ENCODE measurements at places on chromosomes 2 and 18. TPM values are rescaled to one million over a fixed set of nuclear protein-coding genes. Genes with fewer than 3 reads are reported as not detected.

DNA sequence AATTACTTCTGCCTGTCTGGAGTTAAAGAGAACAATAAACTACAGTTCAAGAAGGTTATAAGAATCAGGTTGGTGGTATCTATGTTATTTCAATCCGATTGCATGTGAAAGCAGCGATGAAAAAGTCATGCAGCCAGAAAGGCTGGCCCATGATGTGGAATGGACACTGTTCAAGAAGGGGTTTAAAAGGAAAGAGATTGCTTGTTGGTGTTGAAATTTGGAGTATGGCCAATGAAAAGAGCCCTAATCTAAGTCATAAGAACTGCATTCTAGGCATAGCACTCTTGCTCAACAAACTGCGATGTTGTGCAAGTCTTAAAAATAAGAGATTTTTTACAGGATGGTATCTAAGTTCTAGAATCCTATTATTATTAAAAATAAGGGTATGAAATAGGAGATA is 61.3 kb downstream of the EFEMP1 start:
- H3K27ac ChIP-seq: no peak overlapping the region
- H3K4me3 ChIP-seq: no peak overlapping the region
- H3K4me1 ChIP-seq: no peaks in the 10 kb centered on the region
- peaks cover 9% of the 10 kb centered on the region for H3K27me3 ChIP-seq
- no peak for DNase-seq
- H3K36me3 ChIP-seq: no peaks in the 10 kb centered on the region

- no peak overlapping the region for H3K4me3 ChIP-seq
- H3K27me3 ChIP-seq: peaks cover 9% of the 10 kb centered on the region
- DNase-seq: no peak
- H3K4me1 ChIP-seq: no peaks in the 10 kb centered on the region
- H3K27ac ChIP-seq: no peak overlapping the region
- H3K36me3 ChIP-seq: no peaks in the 10 kb centered on the region
Measured at GRCh38 chr2:112168422-112169124, 30.4 kb downstream of the FBLN7 start.

- H3K27me3 ChIP-seq: peaks cover 4% of the 10 kb centered on the region
- no peaks in the 10 kb centered on the region for H3K36me3 ChIP-seq
- DNase-seq: no peak
Measured at GRCh38 chr18:5431836-5432575, 111.8 kb downstream of the EPB41L3 start.

GRCh38 chr2:26957534-26957933 is 12.9 kb upstream of the MAPRE3 start:
- peaks cover 22% of the 10 kb centered on the region for H3K27me3 ChIP-seq
- DNase-seq: no peak
- H3K27ac ChIP-seq: no peak overlapping the region
- H3K4me3 ChIP-seq: no peak overlapping the region
- peaks cover 3% of the 10 kb centered on the region for H3K4me1 ChIP-seq

- no peaks in the 10 kb centered on the region for H3K36me3 ChIP-seq
- DNase-seq: no peak
- peaks cover 2% of the 10 kb centered on the region for H3K4me1 ChIP-seq
- H3K27ac ChIP-seq: no peak overlapping the region
Measured at GRCh38 chr2:154392256-154392655, 306.2 kb upstream of the KCNJ3 start.

DNA sequence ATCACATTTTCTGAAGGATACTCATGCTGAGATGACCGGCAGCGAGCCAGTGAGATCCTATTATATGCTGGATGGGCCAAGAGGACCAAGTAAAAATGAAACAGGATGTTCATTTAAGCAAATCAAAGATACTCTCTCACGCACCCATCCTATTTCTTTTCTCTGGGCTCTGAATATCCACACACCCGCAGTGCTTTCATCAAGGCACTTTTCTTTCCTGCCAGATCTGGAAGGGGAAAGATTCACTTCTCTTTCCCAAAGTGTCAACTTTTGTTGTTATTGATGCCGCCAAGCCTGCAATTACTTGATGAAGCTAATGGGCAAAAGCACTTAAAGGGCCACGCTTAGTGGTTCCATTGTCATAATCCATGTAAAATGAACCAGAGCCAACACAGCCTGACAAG is 191.9 kb upstream of the CHAC2 start:
- no peak for DNase-seq
- H3K36me3 ChIP-seq: no peaks in the 10 kb centered on the region
- H3K4me1 ChIP-seq: no peaks in the 10 kb centered on the region
- no peak overlapping the region for H3K4me3 ChIP-seq

DNA sequence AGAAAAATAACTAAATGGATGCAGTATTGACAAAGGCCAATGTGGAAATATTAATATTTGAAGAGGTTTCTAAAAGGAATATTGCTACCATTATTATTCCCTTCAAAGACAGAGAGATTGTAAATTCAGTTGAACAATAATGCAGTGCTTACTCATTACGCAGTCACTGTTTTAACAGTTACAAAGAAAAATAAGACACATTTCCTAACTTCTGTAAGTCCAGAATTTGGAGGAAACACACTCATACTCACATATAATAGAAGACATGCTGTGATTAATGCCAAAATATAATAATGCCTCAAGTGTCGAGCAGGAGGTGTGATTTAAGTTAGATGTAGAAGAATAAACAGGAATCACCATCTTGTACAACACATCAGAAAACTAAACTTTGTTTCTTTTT is 389.2 kb downstream of the FBXO15 start:
- no peaks in the 10 kb centered on the region for H3K4me1 ChIP-seq
- no peak overlapping the region for H3K27ac ChIP-seq

- H3K27me3 ChIP-seq: no peaks in the 10 kb centered on the region
- no peaks in the 10 kb centered on the region for H3K36me3 ChIP-seq
- no peak overlapping the region for H3K4me3 ChIP-seq
- no peaks in the 10 kb centered on the region for H3K4me1 ChIP-seq
Measured at GRCh38 chr2:225233234-225233633, 166.3 kb upstream of the NYAP2 start.

DNA sequence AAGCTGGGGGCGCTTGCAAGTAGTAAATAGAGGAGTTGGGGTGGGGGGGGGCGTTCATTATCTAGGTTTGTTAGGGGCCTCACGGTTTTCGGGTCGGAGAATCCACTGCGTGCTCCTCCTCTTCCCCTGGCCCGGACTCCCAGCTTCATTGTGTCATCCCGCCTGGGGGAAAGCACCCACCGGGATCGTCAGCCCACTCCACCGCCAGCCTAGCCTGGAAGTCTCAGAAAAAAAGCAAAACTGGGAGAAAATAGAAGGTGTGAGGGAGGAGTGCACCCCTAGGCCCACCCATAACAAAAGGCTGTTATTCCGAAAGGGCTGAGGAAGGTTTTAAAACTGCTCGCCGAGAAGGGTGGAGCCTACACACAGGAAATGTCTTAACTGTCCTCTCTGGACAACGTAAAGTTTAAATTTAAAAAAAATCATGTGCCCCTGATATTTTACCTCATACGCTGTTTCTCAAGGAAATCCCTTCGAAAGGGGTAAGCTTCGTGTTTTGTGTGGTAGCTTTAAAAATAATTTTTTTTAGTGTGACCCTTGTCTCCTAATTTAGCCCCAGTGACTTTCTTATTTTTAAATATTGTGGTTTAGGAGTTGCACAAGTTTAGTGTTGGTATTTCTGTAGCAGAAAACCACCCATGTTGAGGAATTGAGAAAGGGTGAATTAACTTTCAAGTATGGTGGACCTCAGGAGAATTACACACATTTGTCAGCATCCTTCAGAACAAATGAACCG is 104.2 kb downstream of the SPTBN1 start:
- no peaks in the 10 kb centered on the region for H3K27me3 ChIP-seq
- peak overlapping the region; percentile 97 for H3K27ac ChIP-seq
- DNase-seq: peak; percentile 54
- H3K4me1 ChIP-seq: peaks cover 60% of the 10 kb centered on the region

DNA sequence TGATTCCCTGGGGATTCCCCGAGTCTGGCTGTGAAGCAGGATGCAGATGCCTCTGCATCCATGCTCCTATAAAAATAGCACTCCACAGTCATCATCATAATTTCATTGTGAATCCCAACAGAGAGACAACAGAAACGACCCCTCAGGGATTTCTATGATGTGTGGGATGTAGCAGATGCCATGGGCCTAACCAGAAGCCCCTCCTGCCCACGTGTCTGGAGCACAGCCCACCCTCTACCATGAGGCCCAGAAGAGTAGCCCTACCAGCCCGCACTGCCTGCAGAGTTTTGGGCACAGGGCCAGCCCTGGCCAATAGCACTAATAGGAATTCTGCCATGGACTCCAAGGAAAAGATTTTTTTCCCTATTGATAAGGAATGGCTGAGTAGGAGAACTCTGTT is 66.6 kb downstream of the GYPC start:
- no peak overlapping the region for H3K27ac ChIP-seq
- H3K4me1 ChIP-seq: peaks cover 8% of the 10 kb centered on the region
- H3K4me3 ChIP-seq: no peak overlapping the region
- peaks cover 8% of the 10 kb centered on the region for H3K27me3 ChIP-seq

- no peak for DNase-seq
- no peaks in the 10 kb centered on the region for H3K27me3 ChIP-seq
- H3K4me3 ChIP-seq: no peak overlapping the region
- no peak overlapping the region for H3K27ac ChIP-seq
- peaks cover 15% of the 10 kb centered on the region for H3K36me3 ChIP-seq
Measured at GRCh38 chr2:215974700-215975429, 38.5 kb downstream of the MREG start.

DNA sequence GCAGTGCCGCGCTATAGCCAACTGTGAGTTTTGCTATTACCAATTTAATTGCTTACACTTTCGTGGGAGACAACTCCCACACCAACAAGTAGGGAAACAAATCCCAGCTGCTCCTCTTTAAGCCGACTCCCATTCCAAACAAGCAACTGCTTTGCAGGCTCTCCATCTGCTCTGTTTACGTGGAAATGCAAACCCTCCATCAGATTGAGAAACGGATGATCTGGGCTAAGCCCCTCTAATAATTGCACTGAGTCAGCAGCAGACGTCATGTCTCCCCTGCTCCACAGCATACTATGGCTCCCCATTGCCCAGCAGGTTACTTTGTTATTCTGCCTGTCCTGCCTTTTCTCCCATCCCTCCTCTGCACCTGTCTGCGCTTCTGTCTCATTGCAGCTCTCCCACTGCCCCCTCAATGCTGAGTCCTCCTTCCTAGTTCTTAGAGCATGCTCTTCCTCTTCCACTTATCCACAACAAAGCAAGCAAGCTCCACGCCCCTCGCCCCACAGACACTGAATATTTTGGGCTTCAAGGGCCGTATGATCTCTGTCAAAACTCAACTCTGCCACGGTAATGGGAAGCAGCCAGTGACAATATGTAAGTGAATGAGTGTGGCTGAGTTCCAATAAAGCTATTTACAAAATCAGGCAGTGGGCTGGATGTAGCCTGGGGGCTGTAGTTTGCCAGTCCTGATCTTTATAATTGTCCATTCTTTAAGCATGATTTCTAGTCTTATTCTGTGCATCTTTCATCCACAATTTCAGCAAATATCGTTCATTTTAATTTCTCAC is 39.5 kb upstream of the ARL4C start:
- H3K4me1 ChIP-seq: no peaks in the 10 kb centered on the region
- no peak overlapping the region for H3K4me3 ChIP-seq
- H3K27ac ChIP-seq: no peak overlapping the region
- peaks cover 20% of the 10 kb centered on the region for H3K36me3 ChIP-seq
- no peak for DNase-seq

DNA sequence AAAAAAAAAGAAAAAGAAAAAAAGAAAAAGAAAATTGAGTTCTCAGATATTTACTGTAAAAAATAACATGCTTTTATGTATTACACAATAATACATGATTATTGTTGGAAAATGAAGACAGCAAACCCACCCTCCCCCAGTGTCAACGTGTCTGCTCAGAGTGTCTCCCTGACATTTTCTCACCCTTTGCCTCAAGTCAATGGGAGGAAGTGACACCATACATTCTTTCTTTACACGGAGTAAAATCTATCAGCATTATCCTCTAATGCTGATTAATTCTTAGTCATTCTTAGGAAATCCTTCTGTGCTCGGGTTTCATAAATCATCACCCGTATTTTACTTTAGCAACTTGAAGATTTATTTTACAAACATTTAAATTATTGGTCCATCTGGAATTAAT is 32.0 kb downstream of the CTAGE1 start:
- no peaks in the 10 kb centered on the region for H3K36me3 ChIP-seq
- H3K4me3 ChIP-seq: no peak overlapping the region
- no peak for DNase-seq
- peaks cover 8% of the 10 kb centered on the region for H3K27me3 ChIP-seq
- H3K27ac ChIP-seq: no peak overlapping the region
- no peaks in the 10 kb centered on the region for H3K4me1 ChIP-seq

- no peak overlapping the region for H3K27ac ChIP-seq
- peaks cover 11% of the 10 kb centered on the region for H3K36me3 ChIP-seq
- DNase-seq: no peak
Measured at GRCh38 chr18:12032786-12033642, 51.7 kb downstream of the IMPA2 start.

- peaks cover 4% of the 10 kb centered on the region for H3K4me1 ChIP-seq
- H3K4me3 ChIP-seq: no peak overlapping the region
- H3K27me3 ChIP-seq: no peaks in the 10 kb centered on the region
Measured at GRCh38 chr18:3610813-3611212, 160.8 kb downstream of the TGIF1 start.

DNA sequence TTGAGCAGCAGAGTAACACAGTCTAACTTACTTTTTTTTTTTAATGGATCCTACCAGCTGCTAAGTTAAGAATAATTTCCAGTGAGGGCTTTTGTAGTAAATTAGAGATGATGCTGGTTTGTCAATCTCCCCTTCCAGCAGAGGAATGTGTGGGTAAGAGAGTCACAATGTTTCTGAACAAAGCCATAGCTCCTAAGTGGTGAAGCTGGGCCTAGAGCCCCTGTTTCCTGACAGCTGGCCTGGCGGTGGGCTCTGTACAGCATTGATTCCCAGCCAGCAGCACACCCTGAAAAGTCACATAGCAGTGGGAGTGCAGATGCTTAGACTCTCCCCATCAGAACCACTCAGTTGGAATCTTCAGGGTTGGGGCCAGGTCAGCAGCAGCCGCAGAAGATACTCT is 24.4 kb downstream of the CAPG start:
- no peaks in the 10 kb centered on the region for H3K27me3 ChIP-seq
- no peak overlapping the region for H3K27ac ChIP-seq
- H3K4me3 ChIP-seq: no peak overlapping the region
- no peaks in the 10 kb centered on the region for H3K4me1 ChIP-seq

DNA sequence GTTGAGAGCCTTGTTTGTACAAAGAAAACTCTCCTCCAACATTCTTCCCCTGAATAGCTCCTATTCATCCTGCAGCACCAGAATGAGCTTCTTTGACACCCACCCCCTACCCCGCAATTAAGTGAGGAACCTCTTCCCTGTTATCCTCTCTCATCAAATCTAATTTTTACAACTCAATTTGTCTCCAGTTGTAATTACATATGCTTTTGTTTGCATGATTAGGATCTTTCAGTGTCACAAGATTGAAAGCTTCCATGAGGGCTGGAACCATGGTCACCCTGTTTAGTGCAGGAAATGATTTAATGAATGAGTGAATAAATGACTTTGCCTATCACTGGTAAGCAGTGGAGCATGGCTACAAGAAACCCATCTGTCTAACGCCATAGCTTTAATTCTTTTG is 334.6 kb upstream of the KLHL29 start:
- no peaks in the 10 kb centered on the region for H3K27me3 ChIP-seq
- H3K36me3 ChIP-seq: no peaks in the 10 kb centered on the region
- H3K27ac ChIP-seq: no peak overlapping the region
- H3K4me3 ChIP-seq: no peak overlapping the region

GRCh38 chr2:138293045-138293444 is 208.5 kb upstream of the SPOPL start:
- H3K4me1 ChIP-seq: no peaks in the 10 kb centered on the region
- H3K4me3 ChIP-seq: no peak overlapping the region
- no peak overlapping the region for H3K27ac ChIP-seq
- no peaks in the 10 kb centered on the region for H3K27me3 ChIP-seq
- peaks cover 9% of the 10 kb centered on the region for H3K36me3 ChIP-seq

The REG1B gene
- not detected for polyA plus RNA-seq

The RBKS gene
- 2.2 TPM for polyA plus RNA-seq

The C2orf81 gene
- polyA plus RNA-seq: 4.2 TPM

The CBLN2 gene
- polyA plus RNA-seq: not detected

The EML6 gene
- 0.40 TPM for polyA plus RNA-seq

The COL3A1 gene
- not detected for polyA plus RNA-seq

The MPP4 gene
- not detected for polyA plus RNA-seq

The WNT10A gene
- 6.5 TPM for polyA plus RNA-seq
